ENCODE measurements at places on chromosomes 6 and 20. TPM values are rescaled to one million over a fixed set of nuclear protein-coding genes. Genes with fewer than 3 reads are reported as not detected.

BPI gene
- total RNA-seq = not detected

LY6G5B gene
- total RNA-seq = 24.1 TPM

IMPG1 gene
- total RNA-seq = not detected

SLC17A5 gene
- total RNA-seq = 23.2 TPM

MUCL3 gene
- total RNA-seq = not detected

TGM3 gene
- not detected for total RNA-seq

MUC21 gene
- total RNA-seq = not detected

CGA gene
- not detected for total RNA-seq

TNFRSF21 gene
- 1.8 TPM for total RNA-seq

NKAIN2 gene
- 0.11 TPM for total RNA-seq

PTP4A1 gene
- total RNA-seq = 33.3 TPM

GTSF1L gene
- not detected for total RNA-seq

GRCh38 chr6:140718021-140718420 is 1343.6 kb upstream of the CITED2 start:
- H3K36me3 ChIP-seq = no peaks in the 10 kb centered on the region
- H3K27me3 ChIP-seq = no peaks in the 10 kb centered on the region
- no peak overlapping the region for H3K27ac ChIP-seq
- DNase-seq = no peak
- H3K4me1 ChIP-seq = no peaks in the 10 kb centered on the region

DNA sequence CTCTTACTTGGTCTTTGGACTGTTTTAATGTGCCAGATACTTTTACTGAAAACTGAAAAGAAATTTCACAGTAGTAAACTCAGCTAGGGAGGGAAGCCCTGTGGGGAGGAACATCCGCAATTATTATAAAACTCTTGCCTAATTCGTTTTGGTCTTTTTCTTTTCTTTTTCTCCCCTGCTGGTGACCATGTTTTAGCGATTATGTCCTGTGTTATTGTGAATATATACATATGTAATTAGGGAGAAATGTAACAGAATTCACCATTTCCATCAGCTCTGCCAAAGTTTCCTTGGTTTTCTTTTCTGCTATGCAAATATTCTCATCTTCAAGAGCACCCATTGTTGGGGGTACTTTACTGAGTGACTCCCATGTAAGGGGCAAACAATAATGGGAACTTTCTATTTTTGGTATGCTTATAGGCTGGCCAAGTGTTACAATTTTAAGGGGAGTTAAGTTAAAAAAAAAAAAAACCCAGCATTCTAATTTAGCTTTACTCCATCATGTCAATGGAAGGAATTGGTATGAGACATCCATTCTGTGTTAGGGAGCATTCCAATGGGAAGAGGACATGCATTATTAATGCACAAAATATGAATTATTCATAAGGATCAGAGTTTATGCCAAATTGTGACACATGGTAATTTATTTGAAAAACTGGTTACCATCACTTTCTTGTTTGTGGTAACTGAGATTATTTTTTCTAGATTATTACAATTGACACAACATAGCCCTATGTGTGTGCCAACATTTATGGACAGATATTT is 2.0 kb downstream of the DOK5 start:
- no peak for DNase-seq
- no peaks in the 10 kb centered on the region for H3K27me3 ChIP-seq
- no peak overlapping the region for H3K27ac ChIP-seq
- H3K4me1 ChIP-seq = no peaks in the 10 kb centered on the region

DNA sequence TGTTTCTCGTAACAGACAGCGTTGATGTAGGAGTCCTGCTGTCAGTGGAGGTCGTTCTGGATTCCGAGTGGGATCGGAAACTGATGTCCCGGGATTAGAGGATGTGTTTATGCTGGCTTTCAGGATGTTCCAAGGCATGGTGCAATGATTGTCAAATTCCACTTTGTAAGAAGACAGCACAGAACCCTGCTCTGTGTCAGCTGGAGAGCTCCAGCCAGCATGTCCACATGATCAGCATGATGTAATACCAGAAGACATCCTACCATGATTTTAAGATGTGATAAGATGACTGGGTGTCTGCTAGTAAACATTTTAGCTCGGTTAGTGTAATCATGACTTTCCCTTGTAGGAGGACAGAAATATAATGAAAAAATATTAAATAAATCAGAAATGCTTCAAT is 20.3 kb downstream of the ENPP1 start:
- DNase-seq = no peak
- no peaks in the 10 kb centered on the region for H3K36me3 ChIP-seq
- no peak overlapping the region for H3K4me3 ChIP-seq
- peaks cover 21% of the 10 kb centered on the region for H3K4me1 ChIP-seq

- H3K27ac ChIP-seq = no peak overlapping the region
- no peaks in the 10 kb centered on the region for H3K4me1 ChIP-seq
- H3K4me3 ChIP-seq = no peak overlapping the region
- H3K36me3 ChIP-seq = no peaks in the 10 kb centered on the region
Observed at GRCh38 chr6:122569230-122569771, 40.9 kb upstream of the PKIB start.

DNA sequence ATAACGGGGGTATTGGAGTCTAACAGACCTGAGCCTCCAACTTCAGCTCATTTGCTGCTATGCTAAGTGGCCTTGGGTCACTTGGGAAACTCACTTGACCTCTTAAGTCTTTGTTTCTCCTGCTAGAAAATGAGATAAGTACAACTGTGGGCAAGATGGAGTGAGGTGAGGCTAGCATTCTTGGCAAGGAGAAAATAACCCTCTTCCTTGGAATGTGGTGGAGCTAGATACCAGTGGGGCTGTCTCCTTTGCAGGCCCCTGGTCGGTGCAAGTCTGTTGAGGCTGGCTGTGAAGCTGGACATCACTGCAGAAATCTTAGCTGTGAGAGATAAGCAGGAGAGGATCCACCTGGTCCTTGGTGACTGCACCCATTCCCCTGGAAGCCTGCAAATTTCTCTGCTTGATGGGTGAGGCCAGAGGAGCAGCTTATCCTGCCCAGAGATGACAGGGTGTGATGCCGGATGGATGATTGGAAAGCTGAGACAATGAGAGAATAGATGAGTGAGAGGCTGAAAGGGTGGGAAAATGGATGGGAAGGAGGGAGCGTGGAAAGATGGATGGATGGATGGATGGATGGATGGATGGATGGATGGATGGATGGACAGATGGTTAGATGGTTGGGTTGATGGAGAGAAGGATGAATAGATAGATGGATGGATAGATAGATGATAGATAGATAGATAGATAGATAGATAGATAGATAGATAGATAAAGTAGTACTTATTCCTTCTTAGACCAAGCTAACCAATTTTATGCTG is 4.4 kb downstream of the BPIFA1 start:
- H3K27me3 ChIP-seq = no peaks in the 10 kb centered on the region
- no peak for DNase-seq
- H3K27ac ChIP-seq = no peak overlapping the region
- no peaks in the 10 kb centered on the region for H3K4me1 ChIP-seq
- no peak overlapping the region for H3K4me3 ChIP-seq

DNA sequence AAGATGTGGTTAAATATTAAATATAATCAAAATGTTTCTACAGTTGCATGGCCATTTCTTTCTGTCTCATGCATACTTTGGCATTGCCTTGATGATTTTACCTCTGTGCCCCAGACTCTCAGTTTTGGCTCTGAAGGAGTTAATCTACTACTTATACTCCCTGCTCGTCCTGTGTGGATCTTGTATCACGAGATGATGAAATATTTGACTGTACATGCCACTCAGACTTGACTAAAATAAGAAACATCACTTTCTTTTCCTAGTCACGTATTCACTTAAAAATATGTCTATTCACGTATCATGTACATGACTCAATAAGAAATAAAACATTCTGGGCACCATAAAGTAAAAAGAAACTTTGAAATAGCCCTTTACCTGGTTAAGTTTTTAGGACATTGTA is 397.7 kb downstream of the RFPL4B start:
- no peaks in the 10 kb centered on the region for H3K27me3 ChIP-seq
- no peak overlapping the region for H3K4me3 ChIP-seq
- no peak for DNase-seq
- no peaks in the 10 kb centered on the region for H3K4me1 ChIP-seq
- no peaks in the 10 kb centered on the region for H3K36me3 ChIP-seq
- no peak overlapping the region for H3K27ac ChIP-seq

DNA sequence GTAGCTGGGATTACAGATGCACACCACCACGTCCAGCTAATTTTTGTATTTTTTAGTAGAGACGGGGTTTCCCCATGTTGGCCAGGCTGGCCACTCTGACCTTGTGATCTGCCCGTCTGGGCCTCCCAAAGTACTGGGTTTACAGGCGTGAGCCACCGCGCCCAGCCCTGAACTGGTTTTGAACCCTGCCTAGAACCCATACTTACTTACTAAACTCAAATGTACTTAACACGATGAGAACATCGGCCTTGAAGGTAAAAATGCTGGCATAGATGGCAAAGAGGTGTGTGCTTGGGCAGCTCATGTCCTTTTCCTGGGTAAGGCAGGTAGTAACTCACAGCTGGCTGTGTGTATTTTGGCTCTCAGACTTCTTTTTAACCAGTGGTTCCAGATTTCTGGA is 3.2 kb upstream of the ARMC12 start:
- no peak for DNase-seq
- peak overlapping the region; percentile 100 for H3K27ac ChIP-seq
- H3K27me3 ChIP-seq = no peaks in the 10 kb centered on the region
- H3K36me3 ChIP-seq = no peaks in the 10 kb centered on the region

GRCh38 chr6:165804331-165805066 is 141.5 kb upstream of the PDE10A start:
- no peaks in the 10 kb centered on the region for H3K27me3 ChIP-seq
- peak overlapping the region; percentile 54 for H3K4me3 ChIP-seq
- H3K36me3 ChIP-seq = no peaks in the 10 kb centered on the region
- no peak for DNase-seq
- no peak overlapping the region for H3K27ac ChIP-seq

- H3K4me1 ChIP-seq = no peaks in the 10 kb centered on the region
- H3K4me3 ChIP-seq = no peak overlapping the region
- peaks cover 8% of the 10 kb centered on the region for H3K36me3 ChIP-seq
- no peak for DNase-seq
- H3K27me3 ChIP-seq = no peaks in the 10 kb centered on the region
- H3K27ac ChIP-seq = no peak overlapping the region
Observed at GRCh38 chr6:147322299-147323162, 118.3 kb downstream of the STXBP5 start.

DNA sequence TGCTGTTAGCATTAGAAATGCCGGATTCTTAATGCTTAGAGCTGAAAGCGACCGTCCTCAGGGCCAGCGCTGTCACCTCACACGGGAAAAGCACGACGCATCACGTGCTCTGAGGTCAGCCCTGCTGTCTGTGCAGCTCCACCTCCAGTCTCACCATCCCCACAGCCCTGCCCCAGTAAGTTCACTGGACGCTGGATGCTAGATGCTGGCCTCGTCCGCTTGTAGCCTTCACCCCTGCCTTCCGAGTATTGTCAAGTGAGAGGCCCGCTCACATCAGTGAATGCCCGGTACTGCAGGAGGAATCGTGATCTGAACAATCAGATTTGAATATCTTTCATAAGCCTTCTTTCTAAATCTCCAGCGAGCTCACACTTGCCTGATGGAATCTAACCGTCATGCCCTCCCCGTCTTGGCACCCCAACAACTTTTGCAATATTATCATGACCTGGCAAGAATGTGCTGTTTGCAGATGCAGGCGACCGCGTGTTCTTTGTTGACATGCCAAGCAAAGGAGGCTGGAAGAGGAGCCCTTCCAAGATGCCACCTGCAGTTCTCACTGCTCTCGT is 64.9 kb downstream of the DLL1 start:
- no peaks in the 10 kb centered on the region for H3K36me3 ChIP-seq
- no peak overlapping the region for H3K4me3 ChIP-seq
- no peak for DNase-seq

DNA sequence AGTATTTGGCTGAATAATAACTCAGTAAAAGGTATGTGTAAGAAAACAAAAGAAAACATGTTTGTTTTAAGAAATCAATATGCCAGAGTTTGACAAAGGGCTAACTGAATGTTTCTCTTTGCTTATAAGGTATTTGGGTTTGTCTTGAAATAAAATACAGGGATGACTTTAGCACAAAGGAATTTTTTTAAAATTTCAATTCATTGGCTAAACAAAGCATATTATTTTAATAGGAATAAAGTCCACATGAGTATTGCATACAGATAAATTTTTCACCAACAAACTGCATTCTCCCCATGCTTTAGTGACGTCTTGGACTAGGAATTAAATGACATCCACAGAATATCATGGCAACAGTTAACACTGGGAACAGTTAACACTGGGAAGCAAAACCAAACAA is 480.0 kb upstream of the JAG1 start:
- no peak overlapping the region for H3K27ac ChIP-seq
- DNase-seq = no peak
- H3K36me3 ChIP-seq = no peaks in the 10 kb centered on the region
- peaks cover 7% of the 10 kb centered on the region for H3K4me1 ChIP-seq
- no peaks in the 10 kb centered on the region for H3K27me3 ChIP-seq

DNA sequence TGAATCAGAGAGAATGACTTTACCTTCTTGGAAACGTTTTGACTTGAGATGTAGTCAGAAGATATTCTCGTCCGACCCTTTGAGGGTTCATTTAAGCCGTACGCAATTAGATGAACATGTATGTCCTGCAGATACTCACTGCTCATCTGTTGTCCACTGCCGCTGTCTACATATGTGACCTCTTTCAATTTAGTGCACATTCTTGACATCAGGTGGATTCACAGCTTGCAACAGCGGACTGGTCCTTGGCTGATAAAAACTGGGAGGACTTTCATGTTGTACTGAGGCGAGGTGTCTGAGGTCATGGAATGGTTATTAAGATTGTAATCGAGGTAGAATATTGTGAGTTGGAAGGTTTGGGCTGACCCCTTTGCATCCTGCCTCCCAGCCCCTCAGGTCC is 194.2 kb downstream of the JARID2 start:
- H3K4me3 ChIP-seq = no peak overlapping the region
- no peak for DNase-seq
- H3K36me3 ChIP-seq = no peaks in the 10 kb centered on the region
- H3K27me3 ChIP-seq = no peaks in the 10 kb centered on the region

- no peaks in the 10 kb centered on the region for H3K4me1 ChIP-seq
- DNase-seq = no peak
- H3K4me3 ChIP-seq = no peak overlapping the region
Observed at GRCh38 chr6:61886608-61887259, 399.3 kb downstream of the KHDRBS2 start.

- no peak overlapping the region for H3K4me3 ChIP-seq
- no peaks in the 10 kb centered on the region for H3K36me3 ChIP-seq
- no peaks in the 10 kb centered on the region for H3K4me1 ChIP-seq
Observed at GRCh38 chr20:53738039-53738944, 144.7 kb upstream of the ZNF217 start.

GRCh38 chr6:44266347-44266746 is 996 bp upstream of the NFKBIE start:
- H3K4me3 ChIP-seq = no peak overlapping the region
- H3K27ac ChIP-seq = no peak overlapping the region
- peaks cover 6% of the 10 kb centered on the region for H3K27me3 ChIP-seq
- peaks cover 17% of the 10 kb centered on the region for H3K4me1 ChIP-seq
- no peaks in the 10 kb centered on the region for H3K36me3 ChIP-seq
- no peak for DNase-seq

- no peaks in the 10 kb centered on the region for H3K36me3 ChIP-seq
- no peak overlapping the region for H3K27ac ChIP-seq
- DNase-seq = no peak
- no peak overlapping the region for H3K4me3 ChIP-seq
Observed at GRCh38 chr20:40949346-40949745, 79.3 kb upstream of the TOP1 start.

GRCh38 chr6:129510950-129511349 is 199.0 kb downstream of the ARHGAP18 start:
- no peak for DNase-seq
- no peaks in the 10 kb centered on the region for H3K27me3 ChIP-seq
- peaks cover 4% of the 10 kb centered on the region for H3K36me3 ChIP-seq

GRCh38 chr20:64077876-64078551 is 1.3 kb downstream of the RGS19 start:
- H3K36me3 ChIP-seq = peaks cover 15% of the 10 kb centered on the region
- DNase-seq = no peak
- H3K27ac ChIP-seq = no peak overlapping the region
- no peaks in the 10 kb centered on the region for H3K27me3 ChIP-seq
